Memory B cell (primary cell): ENCODE measurements at places on chromosomes 12 and 14.

DNA sequence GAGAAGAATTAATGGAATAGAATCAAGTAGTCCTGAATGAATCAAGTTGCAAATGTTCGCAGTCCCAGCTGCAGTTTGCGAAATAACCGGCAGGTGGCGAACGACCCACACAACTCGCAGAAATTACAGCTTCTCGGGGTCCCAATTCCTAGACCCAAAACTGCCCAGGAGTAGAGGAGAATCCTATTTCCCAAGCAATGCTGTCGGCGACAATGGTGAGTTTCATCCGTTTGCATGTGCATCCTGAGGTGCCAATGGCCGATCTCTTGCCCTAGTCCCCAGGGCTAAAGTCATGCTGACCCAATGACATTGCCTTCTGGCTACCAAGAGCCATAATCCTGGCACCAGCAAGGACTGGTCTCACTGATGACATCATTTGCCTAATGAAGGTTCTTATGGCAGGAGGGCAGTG is 8.5 kb upstream of the ASCL1 start:
- peak; percentile 73 for DNase-seq

- DNase-seq, result no peak
Observed at GRCh38 chr12:4943067-4943937, 33.6 kb downstream of the KCNA1 start.

GRCh38 chr14:61485661-61486060 is 164.3 kb downstream of the PRKCH start:
- DNase-seq, result no peak

DNA sequence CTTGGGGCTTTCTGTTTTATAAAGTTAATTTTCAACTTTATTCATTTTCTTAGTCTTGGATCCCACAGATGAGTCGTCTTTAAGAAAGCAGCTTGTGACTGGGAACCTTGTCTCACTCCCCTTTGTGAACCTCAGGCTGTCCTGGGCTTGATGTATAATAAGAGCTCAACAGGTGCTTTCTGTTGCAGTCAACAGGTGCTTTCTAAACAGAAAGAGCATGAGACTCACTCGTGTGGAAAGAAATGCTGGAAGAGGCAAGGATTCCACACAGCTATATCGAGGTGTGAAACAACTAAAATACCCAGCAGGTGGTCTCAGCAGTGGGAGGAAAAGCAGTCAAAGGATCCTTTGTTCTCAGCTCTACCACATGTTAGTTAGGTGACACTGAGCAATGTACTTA is 398.9 kb downstream of the EGLN3 start:
- no peak for DNase-seq
